ENCODE measurements at places on chromosomes 3 and 15.

- DNase-seq: no peak
These were observed 185.2 kb upstream of the TSC22D2 start for GRCh38 chr3:150222691-150223489.

DNA sequence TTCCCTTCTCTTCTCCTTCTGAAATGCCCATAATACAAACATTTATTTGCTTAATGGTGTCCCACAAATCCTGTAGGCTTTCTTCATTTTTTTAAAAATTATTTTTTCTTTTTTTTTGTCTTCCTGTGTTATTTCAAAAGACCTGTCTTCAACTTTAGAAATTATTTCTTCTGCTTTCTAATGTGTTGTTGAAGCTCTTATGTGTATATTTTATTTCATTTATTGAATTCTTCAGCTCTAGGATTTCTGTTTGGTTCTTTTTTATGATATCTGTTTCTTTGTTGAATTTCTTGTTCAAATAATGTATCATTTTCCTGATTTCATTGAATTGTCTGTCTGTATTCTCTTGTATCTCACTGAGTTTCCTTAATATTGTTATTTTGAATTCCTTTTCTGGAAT, 63.1 kb downstream of the AP4E1 start:
- DNase-seq: no peak

DNA sequence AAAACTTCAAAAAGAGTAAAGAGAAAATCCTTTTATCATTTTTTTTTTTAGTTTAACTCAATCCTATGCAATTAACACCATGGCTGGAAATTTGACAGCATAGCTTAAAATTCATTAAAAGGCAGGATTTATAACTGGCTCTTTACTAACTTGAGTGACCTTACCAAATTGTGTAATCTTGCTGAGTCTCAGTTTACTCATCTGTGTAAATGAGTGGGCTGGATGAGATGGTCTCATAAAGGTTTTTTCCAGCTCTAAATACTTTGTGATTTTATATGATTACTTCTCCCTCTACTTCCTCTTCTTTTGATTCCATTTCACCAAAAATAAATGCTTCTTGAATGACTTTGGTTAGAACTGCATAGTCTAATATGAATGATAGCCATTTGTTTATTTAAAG, 234.9 kb upstream of the SATB1 start:
- DNase-seq: no peak

- no peak for DNase-seq
These were observed 38.4 kb upstream of the ALCAM start for GRCh38 chr3:105328338-105328730.

DNA sequence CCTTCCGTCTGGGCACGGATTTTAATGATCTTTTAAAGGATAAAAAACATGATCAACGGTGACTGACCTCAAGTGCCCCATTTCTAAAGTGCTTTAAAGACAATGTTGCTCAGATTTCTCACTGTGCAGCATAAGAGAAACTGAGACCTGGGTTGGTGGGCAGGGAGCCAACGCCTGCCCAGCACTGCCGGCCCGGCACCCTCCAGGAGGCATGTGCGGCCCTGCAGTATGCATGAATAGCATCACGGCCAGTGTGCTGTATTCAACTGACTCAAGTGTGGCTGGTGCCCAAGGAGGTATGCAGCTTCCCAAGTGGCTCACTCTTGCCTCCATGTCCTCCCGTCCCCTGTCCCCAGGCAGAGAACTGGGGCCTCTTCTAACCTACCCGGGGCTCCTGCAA, 30.3 kb downstream of the SEC61A1 start:
- DNase-seq: no peak

- DNase-seq: no peak
These were observed 20.9 kb downstream of the TRPM1 start for GRCh38 chr15:31080591-31081014.

GRCh38 chr3:196537319-196537984, 22.3 kb upstream of the SMCO1 start:
- peak; percentile 63 for DNase-seq

DNA sequence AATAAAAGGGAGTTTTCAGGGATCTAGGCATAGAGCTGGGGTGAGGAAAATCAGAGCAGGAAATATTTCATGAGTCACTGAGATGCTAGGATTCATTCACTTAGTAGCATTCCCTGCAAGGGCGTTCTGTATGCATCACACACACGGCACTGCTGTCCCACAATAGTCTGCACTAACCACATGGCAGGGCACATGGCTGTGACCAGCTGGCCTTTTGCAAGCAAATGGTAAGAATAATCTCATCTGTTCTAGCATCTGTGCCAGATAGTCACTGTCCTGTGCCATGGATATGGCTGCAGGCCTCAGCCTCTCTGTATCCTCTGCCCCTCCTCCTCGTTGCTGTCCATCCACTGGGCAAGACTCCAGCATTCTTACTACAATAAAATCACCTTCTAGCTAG, 37.8 kb downstream of the BOC start:
- no peak for DNase-seq

GRCh38 chr3:31873254-31873820, 107.7 kb downstream of the OSBPL10 start:
- no peak for DNase-seq

DNA sequence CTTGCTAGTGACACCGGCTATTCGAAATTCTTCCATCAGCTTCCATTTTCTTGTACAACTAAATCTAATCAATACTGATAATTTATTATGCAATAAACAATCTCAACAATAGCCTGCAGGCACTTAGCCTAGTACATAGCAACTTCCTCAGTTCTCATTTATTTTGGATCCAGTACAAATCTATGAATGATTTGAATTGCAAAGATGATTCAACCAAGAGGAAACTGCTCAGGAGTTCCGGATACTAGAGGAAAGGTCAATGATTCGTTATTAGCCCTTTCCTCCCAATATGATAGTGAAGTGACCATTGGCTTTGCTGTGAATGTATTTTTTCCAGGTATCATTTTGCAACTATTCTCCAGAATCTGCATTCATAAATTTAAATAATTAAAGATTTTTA, 827.0 kb downstream of the CADM2 start:
- DNase-seq: no peak

GRCh38 chr3:56484525-56485032, 16.3 kb upstream of the ERC2 start:
- no peak for DNase-seq

- DNase-seq: no peak
These were observed 227.3 kb downstream of the ITPR1 start for GRCh38 chr3:4720316-4721075.

DNA sequence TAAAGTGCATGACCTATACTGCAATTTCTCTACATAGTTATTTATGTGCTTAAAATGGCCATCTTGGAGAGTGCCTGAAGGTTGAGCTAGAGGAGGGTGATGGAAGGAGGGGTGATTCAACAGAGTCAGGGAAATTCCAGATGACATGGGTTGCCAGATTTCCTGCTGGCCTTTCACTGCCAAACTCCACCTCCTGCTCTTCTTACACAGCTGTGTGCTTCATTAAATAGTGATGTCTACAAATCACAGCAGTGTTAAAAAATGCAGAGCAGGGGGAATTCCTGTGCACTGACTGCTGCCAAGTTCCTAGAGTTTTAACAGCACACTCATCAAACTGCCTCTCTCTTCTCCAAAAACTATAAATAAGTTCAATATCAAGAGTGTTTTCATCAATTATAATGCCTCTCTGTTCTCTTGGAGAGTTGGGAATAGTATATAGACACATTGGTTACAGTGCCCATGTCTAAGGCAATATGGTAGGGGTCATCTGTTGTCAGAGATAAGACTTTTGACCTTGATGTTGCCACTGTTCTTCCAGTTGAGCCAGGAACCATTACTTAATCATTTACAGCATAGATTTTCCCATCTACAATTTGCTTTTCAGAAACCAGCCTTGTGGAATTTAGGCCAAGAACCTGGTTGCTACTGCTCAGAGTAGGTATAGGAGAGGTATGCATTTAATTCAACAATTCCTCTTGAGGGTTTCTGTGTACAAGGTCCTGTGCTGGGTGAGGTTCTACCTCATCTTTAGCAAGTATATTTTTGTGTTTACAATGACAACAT, 79.6 kb downstream of the TP63 start:
- DNase-seq: no peak

DNA sequence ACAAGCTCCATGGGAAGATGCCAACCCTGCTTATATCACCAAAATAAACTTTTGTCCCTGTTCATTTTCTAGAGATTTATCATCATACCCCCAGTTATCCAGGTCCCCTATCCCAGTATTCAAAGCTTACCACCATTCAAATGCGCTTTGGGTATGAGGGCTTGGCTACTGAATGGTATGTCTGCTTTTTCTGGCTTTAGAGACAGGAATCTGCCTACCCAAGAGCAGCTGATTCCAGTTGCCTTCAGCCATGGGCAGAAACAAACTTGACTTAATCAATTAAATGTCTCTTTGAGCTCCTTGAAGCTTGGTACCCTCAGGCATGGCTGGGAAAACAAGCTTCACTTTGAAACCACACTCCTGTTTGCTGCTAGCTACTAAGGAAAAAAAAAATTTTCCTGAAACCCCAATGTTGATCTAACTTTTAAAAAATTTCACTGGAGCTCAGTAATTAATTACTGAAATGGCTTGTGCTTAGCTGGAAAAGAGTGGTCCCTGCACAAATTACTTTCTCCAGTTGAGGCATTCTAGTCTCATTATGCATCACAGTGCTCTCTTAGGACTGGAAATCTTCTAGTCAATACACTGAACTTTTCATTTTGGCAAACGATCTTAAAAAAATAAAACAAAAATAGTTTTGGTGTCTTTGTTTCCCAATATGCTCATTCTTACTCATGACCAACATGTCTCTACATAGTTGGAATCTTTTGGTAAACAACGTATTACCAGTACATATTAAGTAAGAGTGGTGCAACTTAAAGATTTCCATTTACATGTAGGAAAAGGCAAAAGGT, 242.8 kb downstream of the DTWD1 start:
- no peak for DNase-seq

DNA sequence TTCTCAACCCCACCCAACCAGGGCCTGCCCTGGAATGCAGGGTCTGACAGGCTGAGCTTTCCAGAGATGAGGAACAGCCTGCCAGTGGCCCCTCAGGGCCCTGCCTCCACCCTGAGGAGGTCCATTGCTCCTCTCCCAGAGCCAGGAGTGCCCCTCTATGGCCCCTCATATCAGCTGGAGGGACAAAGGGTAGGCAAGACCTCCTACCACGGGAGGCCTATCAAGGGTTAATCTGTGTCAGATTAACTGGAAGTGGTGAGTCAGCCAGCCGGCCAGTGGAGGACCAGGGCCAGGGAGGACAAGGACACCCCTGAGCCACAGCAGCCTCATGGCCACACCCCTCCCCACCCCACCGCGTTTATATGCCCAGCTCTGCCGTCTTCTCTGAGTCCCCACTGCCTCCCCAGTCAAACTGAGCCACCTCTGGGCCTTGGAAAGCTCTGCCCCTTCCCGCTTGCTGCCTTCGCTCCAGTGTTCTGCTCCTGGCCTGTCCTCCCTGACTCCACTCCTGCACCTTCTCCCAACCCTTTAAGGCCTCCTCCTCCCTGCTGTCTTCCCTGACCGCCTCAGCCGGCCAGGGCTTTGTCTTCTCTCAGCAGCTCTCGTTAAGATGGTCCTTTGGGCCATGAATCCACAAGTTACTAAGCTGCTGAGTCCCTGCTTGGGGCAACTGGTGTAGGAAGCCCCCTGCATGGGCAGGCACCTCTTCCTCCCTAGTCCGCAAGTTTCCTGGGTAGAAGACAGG, 6.5 kb downstream of the CCDC33 start:
- DNase-seq: no peak

- no peak for DNase-seq
These were observed 82.6 kb downstream of the CEMIP start for GRCh38 chr15:80861731-80862170.

GRCh38 chr3:46742992-46743585, 25.4 kb upstream of the PRSS50 start:
- no peak for DNase-seq

DNA sequence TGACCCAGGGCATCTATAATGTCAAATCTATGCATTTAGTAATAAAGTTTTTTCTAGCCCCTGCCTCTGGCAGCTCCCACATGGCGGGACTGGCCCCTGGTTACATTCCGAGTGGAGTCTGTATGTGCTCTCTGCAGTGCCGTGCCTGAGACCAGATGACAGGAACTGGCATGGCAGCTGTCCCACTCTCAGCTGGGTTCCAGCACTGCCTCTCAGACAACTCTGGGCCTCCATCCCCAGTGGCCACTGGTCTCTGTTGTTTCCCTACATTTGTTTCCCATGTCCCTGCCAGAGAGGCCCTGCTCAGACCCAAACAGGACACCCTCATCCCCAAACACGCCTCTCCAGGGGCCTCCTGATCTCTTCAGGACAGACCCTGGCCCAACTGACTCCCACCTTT, 109.3 kb downstream of the OCA2 start:
- no peak for DNase-seq

GRCh38 chr15:85073556-85074194, 92.0 kb downstream of the PDE8A start:
- peak; percentile 6 for DNase-seq

- DNase-seq: no peak
These were observed 72.3 kb upstream of the GAP43 start for GRCh38 chr3:115551016-115551415.

DNA sequence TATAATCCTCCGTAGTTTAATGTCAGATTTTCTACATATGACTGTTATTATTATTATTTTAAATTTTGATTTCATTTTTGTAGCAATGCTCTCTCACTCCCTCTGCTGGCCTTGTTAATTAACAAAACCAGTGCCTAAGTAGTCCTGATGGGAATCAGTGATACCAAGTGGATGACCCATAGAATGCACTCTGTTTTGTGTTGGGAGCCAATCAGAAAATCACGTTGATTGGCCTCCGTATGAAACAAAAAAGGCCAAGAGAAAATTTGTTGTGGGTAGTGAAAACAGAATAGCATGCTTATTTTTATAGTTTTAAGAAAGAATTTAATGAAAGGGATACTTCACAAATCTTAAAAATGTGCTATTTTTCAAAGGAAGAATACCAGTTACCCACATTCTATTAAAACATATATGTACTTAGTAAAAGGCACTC, 34.4 kb upstream of the MEIS2 start:
- DNase-seq: no peak

DNA sequence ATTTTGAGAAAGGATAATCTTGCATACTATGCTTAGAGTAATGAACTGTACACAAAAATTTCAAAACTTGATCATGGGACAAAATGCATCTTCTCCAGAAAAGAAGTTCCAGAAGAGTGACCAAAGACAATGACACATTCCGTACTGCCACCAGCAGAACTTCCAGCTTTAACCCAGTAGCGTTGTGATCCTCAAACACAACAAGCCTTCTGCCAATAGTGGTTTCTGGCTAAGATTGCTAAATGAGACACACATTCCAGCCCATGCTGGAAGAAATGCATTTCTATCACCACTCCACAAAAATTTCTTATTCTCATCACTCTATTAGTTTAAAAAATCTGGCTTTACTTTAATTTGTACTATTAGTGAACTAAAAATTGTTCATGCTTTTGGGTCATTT, 334.9 kb downstream of the TBC1D5 start:
- no peak for DNase-seq
